ENCODE measurements at places on chromosomes 16 and 17.
A peak's percentile ranks its signal among the peaks of the same experiment; 100 is the strongest.

- no peak for DNase-seq
Observed at GRCh38 chr17:29848737-29849136, 81.3 kb downstream of the SSH2 start.

DNA sequence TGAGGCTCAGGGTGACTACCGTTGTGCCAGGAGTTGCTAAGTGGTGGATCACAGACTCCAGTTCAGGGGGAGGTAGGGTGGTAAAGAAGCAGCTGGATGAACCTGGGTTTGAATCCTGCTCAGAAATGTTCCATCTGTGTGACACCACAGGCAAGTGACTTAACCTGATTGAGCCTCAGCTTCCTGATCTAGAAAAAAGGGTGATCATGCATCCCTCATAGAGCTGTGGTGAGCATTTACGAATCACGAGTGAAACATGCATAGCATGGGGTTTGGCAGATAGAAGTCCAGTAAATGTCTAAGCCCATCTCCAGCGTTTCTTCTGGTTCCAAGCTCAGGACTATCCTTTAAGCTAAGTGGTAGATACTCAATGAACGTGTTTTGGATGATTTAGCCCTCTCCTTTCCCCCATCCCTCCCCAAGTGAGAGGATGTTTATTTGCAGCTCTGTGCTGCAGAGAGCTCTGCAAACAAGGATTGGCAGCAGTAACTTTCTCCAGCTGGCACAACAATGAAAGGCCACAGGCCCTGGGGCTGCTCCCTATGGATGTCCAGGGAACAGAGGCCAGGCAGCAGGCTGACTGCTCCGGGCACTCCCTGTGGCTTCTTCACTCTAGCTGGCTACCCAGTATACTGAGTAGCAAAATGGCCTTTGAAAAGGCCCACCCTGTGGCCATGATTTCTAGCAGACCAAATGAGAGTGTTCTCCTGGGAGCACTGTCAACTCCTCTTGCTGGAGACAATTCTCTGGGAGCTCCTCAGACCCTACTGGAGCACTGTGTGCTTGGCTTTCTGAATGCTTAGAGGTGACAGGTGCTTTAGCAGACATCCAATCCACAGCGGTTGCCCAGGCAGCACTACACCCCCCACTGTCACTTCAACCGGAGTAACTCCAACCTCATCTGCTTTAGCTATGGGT lies 21.3 kb downstream of the CA4 start:
- DNase-seq = no peak

GRCh38 chr16:17801068-17801467 lies 330.3 kb upstream of the XYLT1 start:
- no peak for DNase-seq

DNA sequence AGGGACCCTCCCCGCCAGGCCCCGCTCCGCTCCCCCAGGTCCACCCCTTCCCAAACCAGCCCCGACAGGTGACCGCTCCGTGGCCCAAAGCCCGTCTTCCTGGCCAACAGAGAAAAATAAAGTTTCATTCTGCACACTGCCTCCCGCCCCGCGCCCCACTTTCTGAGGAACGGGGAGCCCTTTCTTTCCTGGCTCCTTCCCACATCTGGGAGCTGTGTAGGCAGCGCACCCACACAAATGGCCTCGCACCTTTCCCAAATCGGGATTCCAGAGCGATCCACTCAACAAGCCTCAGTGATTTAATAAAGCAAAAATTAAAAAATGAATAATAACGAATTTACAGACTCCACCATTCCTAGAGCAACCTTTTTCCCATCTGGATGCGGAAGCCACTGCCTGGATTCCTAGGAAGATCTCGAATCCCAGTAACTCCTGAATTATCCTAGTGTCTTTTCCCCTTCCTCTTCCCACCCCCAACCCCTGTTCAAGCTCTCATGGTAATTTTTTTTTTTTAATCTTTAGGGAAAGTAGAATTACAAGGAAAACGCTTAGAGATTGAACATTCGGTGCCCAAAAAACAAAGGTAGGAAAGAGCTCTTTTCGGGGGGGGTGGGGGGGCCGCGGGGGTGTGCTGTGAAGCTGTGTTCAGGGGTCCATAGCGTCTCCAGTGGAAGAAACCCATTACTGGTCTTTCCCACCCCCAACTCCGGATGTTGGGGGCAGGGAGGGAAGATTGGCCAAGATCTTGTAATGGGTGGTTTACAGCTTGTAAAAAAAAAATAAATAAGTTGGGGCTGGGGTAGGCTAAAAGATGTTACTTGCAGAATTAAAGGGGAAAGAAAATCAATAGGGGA lies 1.6 kb downstream of the IGF2BP1 start:
- DNase-seq = no peak

- no peak for DNase-seq
Observed at GRCh38 chr17:63221939-63222338, 224.2 kb downstream of the CYB561 start.

DNA sequence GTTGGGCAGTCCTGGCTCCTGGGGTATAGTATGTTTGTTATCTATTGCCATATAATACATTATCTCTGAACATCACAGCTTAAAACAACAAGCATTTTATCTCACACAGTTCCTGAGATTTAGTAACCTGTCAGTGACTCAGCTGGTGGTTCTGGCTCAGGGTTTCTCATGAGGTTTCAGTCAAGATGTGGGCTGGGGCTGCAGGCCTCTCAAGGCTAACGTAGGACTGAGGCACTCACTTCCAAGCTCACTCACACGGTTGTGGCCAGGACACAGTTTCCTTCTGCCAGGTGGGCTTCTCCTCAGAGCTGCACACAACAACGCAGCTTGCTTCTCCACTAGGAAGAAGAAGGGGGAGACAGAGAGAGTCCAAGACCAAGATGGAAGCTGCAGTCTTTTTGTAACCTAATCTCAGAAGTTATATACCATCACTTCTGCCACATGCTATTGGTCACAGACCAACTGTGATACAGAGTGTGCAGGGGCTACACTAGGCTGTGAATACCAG lies 10.3 kb upstream of the MED13 start:
- DNase-seq = no peak

DNA sequence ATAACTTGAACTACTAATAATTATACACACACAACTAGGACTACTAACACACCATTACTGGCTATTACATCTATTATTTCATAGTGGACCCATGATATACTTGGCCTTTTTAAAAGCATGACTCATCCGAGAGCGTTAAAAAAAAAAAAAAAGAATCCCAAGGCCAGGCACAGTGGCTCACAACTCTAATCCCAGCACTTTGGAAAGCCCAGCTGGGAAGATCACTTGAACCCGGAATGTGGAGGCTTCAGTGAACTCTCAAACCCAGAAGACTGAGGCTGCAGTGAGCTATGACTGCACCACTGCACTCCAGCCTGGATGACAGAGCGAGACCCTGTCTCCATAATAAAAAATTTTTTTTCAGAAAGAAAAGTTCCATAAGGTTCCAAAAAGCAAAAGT lies 3.1 kb downstream of the GLG1 start:
- DNase-seq = no peak

- DNase-seq = no peak
Observed at GRCh38 chr16:68972013-68972412, 128.7 kb downstream of the TANGO6 start.

DNA sequence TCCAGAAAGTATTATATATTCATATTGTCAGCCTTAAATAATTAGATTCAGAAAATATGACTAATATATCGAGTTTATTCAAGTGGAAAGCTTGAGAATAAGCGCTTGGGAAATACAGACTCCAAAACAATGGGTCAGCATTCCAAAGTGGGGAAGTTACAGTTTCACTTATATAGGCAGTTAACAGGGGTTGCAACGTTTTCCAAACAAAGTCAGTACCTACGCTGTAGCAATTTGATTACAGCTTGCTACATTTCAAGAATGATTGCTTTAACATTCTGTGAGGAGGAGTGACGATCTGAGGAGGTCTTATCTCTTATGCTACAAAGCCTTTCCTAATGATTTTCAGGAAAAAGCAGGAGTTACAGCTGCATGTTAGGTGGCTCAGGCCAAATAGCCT lies 34.2 kb upstream of the HS3ST3A1 start:
- DNase-seq = no peak

GRCh38 chr16:56542039-56542438 lies 22.2 kb upstream of the BBS2 start:
- no peak for DNase-seq

DNA sequence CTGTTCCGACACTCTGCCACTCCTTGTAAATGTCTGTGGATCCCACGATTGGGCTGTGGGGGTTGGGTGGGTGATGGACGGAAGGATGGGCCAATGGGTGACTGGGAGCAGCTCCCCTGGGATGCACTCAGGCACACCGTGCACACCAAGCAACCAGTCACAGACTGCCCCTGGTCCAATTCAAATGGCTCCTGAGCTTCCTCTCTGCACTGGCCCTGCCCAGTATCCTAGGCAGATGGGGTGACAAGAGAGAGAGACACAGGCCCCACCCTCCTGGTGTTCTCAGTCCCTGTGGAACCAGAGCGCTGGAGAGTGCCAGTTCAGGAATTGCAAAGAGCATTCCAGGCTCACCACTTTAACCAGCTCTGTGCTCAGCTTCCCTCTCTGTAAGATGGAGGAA lies 32.8 kb downstream of the BEAN1 start:
- peak; percentile 73 for DNase-seq

DNA sequence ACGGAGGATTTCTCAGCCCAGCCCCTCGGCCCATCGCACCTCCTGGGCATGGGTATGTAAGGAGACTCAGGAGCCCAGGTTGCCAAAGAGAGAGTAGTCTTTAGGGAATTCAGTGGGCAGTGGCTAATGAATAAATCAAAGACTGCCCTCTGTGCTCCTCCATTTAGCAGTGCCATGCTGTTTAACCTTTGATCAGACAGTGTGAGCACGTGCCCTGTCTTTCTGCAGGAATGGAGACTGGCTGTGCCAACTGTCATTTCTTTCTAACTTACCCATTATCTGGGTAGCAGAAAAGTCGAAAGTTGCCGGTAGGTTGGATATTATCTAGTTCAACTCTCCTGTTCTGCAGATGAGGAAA lies 62.4 kb downstream of the CDRT4 start:
- no peak for DNase-seq

- DNase-seq = no peak
Observed at GRCh38 chr16:78642621-78643285, 543.3 kb downstream of the WWOX start.

DNA sequence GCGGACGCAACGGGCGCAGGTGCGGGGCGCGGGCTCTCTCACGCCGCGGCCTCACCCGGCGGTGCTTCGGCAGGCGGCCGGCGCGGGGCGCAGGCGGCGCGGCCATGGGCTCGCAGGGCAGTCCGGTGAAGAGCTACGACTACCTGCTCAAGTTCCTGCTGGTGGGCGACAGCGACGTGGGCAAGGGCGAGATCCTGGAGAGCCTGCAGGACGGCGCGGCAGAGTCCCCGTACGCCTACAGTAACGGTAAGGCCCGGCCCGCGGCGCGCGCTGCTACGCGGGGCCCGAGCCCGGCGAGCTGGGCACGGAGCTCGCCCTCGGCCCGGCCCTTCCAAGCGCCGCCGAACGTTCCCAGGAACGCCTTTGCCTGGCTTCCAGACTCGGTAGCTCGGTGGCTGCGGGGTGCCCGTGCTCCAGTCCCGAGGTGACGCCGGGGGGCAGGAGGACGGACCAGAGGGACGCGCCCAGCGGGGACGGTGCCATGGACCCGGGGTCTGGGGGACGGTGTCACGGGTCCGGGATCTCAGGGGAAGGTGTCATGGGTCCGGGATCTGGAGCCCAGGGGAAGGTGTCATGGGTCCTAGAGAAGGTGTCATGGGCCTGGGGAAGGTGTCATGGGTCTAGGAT lies 435 bp downstream of the RAB40C start:
- DNase-seq = no peak

DNA sequence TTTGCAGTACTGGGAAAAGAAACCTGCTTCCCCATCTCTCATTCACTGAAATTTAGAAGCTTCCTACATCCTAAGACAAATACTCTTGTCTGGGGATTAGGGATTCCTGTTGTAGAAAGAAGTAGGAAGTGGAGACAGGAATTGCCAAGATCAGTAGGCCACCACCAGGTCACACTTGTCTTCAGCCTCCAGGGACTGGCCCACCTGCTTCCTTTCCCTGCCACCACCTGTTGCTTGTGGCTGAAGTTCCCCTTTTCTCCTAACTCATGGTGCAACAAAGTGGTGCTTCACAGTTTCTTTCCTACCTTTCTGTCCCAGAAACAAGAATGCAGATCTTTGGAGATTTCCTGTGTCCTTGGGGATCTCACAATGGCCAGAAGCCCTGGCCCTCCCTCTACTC lies 82.4 kb downstream of the WNT3 start:
- no peak for DNase-seq

DNA sequence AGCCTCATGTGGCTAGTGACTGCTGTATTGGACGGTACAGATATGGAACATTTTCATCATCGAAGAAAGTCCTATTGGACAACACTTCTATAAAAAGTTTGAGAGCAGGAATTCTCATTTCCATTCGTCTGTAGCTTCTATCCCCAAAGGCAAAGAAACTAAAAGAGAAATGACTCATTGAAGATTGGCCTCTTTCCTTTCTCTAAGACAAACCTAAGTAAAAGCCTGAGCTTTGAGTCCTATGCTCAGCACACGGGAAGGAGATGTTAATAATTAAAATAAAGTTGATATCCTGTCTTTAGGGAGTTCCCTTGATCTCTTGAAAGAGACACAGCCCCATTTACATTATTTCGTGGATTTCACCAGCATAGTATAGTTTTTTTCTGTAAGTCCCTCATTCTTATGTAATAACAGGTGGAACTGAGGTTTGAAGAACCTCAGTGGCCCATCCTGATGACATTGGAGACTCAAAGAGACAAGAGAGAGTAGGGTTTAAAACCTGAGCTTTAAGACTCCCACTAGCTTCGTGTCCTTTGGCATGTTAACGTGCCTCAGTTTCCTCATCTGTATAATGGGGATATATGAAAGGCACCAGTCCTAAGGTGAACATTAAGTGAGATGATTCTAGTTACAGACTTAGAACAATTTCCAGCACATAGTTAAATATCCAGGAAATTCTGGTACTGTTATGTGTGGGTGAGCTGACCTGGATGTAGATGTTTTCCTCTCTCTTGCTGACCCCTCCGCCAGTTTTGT lies 174.0 kb downstream of the IRX3 start:
- DNase-seq = no peak

GRCh38 chr16:11170201-11170600 lies 85.8 kb downstream of the SOCS1 start:
- DNase-seq = no peak

- DNase-seq = no peak
Observed at GRCh38 chr16:27977966-27978365, 85.5 kb downstream of the GSG1L start.

- DNase-seq = no peak
Observed at GRCh38 chr17:28578246-28579195, 1.8 kb upstream of the ALDOC start.

- DNase-seq = no peak
Observed at GRCh38 chr16:67388591-67388990, 4.7 kb downstream of the TPPP3 start.

GRCh38 chr16:8907096-8907495 lies 24.9 kb downstream of the LITAFD start:
- DNase-seq = no peak

Data from NCI-H1694 (cell line).